ENCODE measurements at places on chromosomes 16 and 17. TPM values are rescaled to one million over a fixed set of nuclear protein-coding genes. Genes with fewer than 3 reads are reported as not detected.

Gene CCR7
- total RNA-seq: not detected

Gene HSPB9
- total RNA-seq: not detected

Gene KCNAB3
- total RNA-seq: 1.2 TPM

Gene HERPUD1
- 97.0 TPM for total RNA-seq
